ENCODE measurements at places on chromosomes 2 and 18. TPM values are rescaled to one million over a fixed set of nuclear protein-coding genes. Genes with fewer than 3 reads are reported as not detected.

DNA sequence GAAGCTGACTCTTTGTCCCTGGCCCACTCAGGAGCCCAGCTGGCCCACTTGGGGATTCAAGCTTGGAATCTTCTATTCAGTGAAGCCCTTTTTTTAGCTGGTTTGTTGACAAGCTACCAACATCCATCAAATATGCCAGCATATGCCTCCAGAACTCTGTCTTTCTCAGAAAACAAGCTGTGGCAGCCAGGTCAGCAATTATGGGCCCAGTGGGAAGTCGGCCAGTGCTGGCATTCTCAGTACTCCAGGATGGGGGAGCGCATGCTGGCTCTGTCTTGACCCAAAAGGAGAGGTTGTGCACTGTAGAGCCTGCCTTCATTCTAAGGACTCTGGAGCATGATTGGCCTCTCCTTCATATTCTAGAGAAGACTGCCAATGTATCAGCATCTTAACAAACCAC, 401.5 kb downstream of the CNTNAP5 start:
- DNase-seq: no peak

The SH3RF3 gene
- total RNA-seq: 8.4 TPM

- peak; percentile 62 for DNase-seq
These were observed 5.8 kb downstream of the SLC14A2 start for GRCh38 chr18:45621061-45621511.

The CHCHD5 gene
- 9.2 TPM for total RNA-seq

The COL4A4 gene
- total RNA-seq: 1.1 TPM

DNA sequence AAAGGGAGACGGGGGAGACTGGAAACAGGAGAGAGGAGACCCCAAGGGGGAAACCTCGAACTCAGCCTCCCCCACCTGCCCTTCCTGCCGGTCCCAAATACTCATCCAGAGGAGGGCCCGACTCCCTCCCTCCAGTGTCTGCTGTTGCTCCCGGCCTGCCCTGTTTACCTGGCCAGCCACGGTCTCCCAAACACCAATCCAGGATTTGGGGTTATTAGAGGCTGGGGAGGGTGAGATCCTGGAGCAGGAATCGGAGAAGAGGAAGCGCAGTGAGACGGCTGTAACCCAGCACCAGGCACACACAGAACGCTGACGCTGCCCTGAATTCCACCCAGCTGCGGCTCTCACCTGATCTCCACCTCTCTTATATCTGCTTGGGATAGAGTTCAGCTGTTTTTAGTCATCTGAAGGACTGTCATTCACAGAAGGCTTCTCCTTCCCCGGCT, 213.0 kb downstream of the TNS1 start:
- no peak for DNase-seq

Data from fibroblast of the aortic adventitia (primary cell).